ENCODE measurements at places on chromosomes 16 and 17. TPM values are rescaled to one million over a fixed set of nuclear protein-coding genes. Genes with fewer than 3 reads are reported as not detected.

DNA sequence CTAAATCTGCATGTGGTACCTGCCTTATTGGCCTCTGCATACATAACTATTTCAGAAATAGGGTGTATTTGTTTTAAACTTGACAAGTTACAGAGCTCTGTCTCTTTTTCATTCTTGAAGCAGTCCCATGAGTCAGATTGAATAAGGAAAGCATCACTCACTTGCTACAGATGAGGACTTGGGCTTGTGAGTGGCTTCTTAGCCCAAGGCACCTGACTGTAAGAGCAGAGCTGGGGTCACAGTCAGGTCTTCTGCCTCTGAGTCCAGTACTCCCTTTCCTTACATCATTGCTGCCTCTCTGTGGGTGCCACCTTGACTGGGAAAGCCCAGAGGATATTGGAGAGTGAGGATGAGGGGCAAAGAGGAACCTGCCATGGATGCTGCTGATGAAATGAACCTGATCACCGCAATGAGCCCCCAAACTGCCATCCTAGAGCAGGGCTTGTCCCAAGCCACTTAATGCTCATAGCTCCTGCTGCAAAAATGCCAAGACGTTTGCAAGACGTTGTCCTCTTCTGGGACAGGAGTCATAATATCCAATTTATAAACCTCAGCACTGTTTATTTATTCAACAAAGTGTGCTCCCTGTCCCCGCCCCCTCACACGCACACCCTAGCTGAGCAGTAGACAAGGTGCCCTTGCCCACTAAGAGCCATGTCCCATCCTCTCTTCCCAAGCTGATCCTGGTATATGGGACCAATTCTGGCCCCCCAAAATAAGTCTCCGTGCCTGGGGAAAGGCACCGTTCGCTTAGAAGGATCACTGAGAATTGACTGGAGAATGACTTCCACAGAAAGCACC, 74.1 kb downstream of the CCDC182 start:
- DNase-seq, result no peak

Gene SDR42E2
- not detected for polyA plus RNA-seq

GRCh38 chr17:32350666-32351418, 885 bp downstream of the ZNF207 start:
- peak; percentile 37 for DNase-seq

DNA sequence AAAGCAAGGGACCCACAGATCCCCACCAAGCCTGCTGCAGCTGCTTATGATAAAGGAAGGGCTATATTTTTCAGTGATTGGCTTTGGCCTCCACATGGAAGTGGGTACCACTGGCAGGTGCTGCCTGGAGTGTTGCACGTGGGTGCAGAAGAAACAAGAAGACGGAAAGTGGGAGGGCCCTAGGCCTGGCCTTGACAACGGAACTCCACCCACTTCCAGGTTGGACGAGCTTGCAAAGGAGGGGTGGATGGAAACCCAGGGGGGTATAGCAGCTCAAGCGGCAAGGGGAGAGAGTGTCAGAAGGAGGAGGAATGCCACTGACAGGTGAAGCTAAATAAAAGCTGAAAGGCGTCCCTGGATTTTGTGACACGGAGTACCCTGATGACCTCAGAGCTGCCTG, 20.3 kb downstream of the TRIM25 start:
- no peak for DNase-seq

- DNase-seq, result no peak
These were observed 15.8 kb downstream of the PGS1 start for GRCh38 chr17:78394209-78394608.

DNA sequence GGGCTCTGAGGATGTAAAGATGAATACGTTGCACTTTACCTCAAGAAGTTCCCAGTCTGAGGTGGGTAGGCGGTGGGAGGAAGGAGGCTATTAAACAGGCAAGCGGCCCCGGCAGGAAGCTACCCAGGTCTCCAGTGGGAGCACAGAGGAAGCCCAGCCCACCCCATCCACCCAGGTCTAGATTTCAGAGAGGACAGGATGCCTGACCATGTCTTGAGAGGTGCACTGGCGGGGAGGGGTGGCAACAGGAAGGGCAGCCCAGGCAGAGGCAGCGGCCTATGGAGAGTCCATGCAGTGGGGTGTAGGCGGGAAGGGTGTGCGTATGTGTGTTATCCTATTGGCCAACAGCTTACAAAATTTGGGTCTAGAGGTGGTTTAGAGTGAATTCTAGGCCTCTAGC, 13.9 kb downstream of the SARM1 start:
- no peak for DNase-seq

- no peak for DNase-seq
These were observed 65.2 kb downstream of the ARSG start for GRCh38 chr17:68356520-68356919.

DNA sequence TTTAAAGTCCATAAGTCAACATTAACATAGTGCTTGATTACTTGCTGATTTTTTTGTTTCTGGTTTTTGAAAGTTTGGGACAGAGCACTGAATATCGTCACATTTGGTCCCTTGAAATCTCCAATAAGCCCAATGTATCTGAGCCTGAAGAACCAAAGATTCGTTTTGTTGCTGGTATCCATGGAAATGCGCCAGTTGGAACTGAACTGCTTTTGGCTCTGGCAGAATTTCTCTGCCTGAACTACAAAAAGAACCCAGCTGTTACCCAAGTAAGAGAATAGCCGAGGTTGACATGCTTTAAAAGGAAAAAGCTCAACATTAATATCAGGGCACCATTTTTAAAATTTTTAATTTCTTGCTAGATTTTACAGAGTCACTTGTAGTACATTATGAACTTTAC, 27.7 kb upstream of the GOSR1 start:
- DNase-seq, result no peak

DNA sequence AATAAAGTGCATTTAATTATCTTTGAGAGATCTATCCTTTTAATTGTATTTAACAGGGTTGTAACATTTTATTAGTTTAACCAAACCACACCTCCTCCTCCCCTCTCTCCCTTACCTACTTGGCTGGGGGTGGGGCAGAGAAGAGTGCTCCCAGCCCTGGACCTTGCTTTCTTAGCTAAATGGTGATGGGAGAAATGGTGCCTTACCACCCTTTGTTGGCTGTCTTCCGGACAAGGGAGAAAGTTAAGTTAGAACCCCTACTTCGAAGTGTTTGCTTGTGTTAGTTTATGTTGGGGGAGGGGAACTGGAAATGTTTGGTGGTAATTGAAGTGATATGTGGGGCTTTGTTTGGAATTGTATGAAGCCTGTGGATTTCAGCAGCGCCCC, 3.9 kb downstream of the FZD2 start:
- DNase-seq, result no peak

Gene DNAAF8
- 3.1 TPM for polyA plus RNA-seq

DNA sequence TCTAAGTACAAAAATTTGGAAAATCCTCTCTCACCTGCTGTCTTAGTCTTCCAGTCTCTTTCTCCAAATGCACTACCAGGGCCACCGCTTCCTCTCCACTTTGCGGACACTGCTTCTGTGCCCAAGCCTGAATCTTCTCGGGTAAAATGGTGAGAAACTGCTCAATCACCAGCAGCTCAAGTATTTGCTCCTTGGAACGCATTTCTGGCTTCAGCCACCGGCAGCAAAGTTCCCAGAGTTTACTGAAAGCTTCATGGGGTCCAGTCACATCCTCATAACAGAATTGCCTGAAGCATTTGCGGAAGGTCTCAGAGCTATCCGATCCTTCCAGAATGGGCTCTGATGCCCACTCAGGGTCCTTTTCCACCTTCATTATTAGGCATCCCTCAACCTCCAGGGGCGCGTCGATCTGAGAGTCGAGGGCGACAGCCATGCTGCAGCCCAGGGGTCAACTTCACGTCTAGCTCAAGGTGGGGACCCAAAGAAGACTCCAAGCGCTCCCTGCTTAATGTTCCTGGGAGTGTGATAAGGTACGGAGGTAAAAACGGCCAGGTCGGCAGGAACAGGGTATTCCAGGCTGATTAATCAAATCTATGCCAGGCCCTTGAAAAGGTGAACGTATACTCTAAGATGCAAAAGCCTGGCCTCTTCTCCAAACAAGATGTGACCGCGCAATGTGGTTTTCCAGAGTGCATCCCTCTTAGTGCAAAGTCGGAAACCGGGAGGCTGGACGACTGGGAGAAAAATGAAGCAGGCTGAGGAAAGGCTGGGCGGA, 763 bp downstream of the ZKSCAN2 start:
- DNase-seq, result peak; percentile 58

- DNase-seq, result no peak
These were observed 210.6 kb downstream of the MAP2K4 start for GRCh38 chr17:12231355-12231682.

Gene ARHGAP27
- 4.3 TPM for polyA plus RNA-seq

DNA sequence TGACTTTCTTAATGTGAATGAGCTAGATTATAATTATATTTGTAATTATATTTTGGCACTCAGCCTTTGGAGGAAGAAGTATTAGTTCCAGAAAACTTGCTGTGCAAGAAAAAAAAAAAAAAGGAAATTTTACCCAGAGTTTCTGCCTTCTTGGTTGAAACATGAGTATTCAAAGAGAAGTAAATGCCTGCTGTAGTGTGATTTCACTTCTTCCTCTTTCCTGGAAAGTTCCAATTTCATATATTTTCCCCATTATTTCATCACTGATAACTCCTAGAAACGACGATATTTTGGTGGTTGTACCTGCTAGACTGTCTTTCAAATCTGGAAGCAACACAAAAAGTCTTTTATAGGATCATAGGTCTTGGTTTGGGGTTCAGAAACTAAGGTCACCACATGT, 20.4 kb upstream of the MPHOSPH6 start:
- no peak for DNase-seq

DNA sequence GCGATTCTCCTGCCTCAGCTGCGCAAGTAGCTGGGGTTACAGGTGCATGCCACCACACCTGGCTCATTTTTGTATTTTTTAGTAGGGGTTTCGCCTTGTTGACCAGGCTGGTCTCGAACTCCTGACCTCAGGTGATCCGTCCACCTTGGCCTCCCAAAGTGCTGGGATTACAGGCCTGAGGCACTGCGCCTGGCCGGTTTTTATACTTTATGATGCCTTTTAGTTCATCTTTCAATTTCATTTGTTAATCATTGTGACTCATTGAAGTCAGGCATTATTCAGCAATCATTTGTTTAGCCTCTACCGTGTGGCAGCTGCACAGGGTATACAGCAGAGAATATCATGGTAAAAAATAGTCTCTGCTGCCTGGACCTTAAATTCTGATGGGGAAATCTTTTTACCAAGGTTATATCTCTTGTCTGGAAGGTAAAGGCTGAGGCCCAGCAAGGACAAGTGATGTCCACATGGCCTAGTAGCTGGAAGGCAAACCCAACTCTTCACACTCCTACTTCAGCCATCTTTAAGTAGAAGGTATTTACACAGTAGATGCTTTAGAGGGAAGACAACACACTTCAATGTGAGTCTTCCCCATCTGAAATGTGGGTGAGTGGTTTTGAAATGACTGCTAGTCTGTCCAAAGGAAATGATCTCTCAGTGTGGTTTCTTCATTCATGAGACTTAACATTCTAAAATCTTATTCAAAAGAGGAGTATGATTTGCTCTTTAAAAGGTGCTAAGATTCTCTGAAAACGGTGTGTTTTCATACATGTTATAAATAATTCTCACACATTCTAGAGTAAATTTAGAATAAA, 2.4 kb downstream of the PRPSAP2 start:
- DNase-seq, result no peak

Gene NRN1L
- 0.41 TPM for polyA plus RNA-seq

GRCh38 chr16:19175492-19176262, 7.6 kb downstream of the SYT17 start:
- DNase-seq, result no peak

Gene ACSM2B
- not detected for polyA plus RNA-seq

Gene PRSS8
- 0.05 TPM for polyA plus RNA-seq

Gene SMTNL2
- polyA plus RNA-seq, result not detected

GRCh38 chr16:80654094-80654862, 113.5 kb downstream of the DYNLRB2 start:
- DNase-seq, result no peak

- no peak for DNase-seq
These were observed 144.5 kb downstream of the GRIN2A start for GRCh38 chr16:10037751-10038150.

DNA sequence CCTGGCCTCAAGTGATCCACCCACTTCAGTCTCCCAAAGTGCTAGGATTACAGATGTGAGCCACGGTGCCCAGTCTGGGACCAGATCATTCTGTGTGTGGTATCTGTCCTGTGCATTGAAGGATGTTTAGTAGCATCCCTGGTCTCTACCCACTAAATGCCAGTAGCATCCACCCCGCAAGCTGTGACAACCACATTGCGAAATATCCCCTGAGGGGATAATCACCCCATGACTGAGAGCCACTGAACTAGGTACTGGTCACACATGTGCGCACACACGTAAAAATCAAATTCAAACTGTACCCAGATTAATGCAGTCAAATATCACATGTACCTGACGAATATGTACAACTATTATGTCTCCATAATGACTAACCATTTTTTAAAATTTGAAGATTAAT, 35.8 kb downstream of the TEKT5 start:
- no peak for DNase-seq

Gene MT4
- polyA plus RNA-seq, result not detected

Gene TBX6
- polyA plus RNA-seq, result 0.16 TPM

GRCh38 chr17:61480414-61480807, 28.2 kb downstream of the TBX4 start:
- no peak for DNase-seq

GRCh38 chr16:6528217-6528616, 804.4 kb upstream of the RBFOX1 start:
- no peak for DNase-seq

- no peak for DNase-seq
These were observed 209.4 kb downstream of the SEC14L1 start for GRCh38 chr17:77349976-77350830.

GRCh38 chr17:67390646-67391361, 13.7 kb downstream of the PITPNC1 start:
- no peak for DNase-seq

Gene CCL4
- not detected for polyA plus RNA-seq

DNA sequence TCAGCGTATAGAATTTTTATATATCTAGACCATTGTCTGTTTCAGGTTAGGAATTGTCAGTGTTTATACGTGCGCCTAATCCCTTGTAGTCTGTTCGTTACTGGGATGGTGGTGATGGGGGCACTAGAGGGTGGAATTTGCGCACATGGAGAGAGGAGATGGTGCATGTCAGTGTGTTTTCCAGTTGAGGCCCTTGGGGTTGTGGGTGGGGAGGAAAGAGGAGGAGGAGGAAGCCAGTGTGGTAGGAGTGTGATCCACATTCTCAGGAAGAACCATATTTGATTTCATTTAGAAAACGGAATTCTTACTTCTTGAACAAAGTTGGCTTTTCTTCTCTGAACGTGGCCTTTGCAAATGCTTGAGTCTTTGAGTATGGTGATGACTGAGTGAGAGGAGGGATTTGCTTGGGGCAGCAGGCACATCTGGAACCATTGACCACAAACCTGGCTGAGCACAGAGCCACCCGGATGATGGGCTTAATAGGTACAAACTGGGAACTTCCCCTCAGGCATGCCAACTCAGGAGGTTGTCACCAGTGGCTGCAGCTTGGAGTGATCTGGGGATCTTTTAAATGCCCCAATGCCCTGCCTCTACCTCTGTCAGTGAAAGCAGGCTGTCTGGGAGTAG, 98.9 kb downstream of the PRKCB start:
- no peak for DNase-seq

GRCh38 chr16:5450409-5451104, 353.0 kb upstream of the EEF2KMT start:
- DNase-seq, result no peak

- DNase-seq, result no peak
These were observed 46.7 kb downstream of the C17orf67 start for GRCh38 chr17:56786989-56787482.

Gene CAPN15
- polyA plus RNA-seq, result 19.5 TPM

- DNase-seq, result no peak
These were observed 605 bp downstream of the NLRP1 start for GRCh38 chr17:5583426-5584382.

Gene RASL10B
- polyA plus RNA-seq, result 4.3 TPM
